ENCODE measurements at places on chromosomes 2 and 18.

GRCh38 chr2:99865818-99866676, 276.3 kb downstream of the AFF3 start:
- DNase-seq, result peak; percentile 98

DNA sequence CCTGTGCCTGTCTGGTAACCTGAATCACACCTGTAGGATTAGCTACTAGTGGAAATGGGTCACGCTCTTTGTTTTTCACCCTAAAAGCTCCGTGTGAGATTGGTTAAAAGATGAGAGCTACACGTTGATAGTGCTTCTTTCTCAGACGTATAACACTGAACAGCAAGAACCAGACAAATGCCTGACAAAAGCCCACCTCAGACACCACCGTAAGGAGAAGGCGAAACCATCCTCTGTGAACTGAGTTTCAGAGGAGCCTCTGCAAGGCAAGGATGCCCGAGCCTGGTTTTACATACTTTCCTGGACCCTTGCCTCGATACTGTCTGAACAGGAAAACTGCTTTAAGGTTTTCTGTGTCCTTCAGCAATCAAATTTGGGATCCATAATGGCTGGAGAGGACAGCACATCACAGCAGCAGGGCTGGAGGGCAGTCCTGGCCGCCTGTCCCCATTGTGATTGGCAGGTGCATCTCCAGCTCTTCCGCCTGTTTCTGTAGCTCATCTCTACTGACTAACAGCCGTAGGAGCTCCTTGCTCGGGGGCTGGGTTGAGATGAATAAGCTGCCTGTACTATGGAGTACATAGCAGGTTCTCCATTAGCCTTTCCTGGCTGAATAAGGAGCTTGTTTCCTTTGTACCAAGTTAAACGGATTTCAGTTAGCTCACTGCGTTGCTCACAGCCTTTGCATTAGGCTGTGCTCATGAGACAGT, 155.5 kb downstream of the MYT1L start:
- DNase-seq, result no peak

DNA sequence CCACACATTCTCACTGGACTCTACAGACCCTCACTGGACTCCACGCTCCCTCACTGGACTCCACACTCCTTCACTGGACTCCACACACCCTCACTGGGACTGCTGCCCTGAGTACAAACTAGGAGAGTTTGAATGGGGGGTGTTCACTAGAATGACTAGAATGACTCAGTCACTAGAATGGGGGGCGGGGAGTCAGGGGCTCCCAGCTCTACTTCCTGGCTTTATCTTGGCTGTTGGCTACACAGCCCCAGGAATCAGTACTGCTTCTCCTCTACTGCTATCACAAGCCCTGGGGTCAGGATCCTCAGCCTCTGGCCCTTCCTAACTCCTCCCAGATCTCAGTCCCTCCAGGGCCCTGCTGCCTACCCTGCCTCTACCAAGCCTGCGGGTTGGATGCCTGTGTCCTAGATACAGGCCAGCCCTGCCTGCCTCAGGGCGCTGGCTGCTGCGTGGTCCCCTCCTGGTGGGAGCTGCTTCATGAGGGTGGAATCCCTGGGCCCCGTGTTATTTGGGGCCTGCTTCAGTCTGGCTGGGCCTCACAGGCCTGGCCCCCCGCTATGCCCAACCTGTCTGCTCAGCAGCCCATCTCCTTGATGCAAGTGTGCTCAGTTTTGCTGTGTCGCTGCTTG, 7.8 kb downstream of the PTMA start:
- DNase-seq, result no peak

GRCh38 chr18:80181642-80182461, 65.5 kb downstream of the PARD6G start:
- no peak for DNase-seq

- DNase-seq, result no peak
Observed at GRCh38 chr2:103402336-103402735, 640.5 kb downstream of the TMEM182 start.

- no peak for DNase-seq
Observed at GRCh38 chr18:71798986-71799673, 745.0 kb downstream of the CBLN2 start.
